Thoracic aorta (tissue), 2 donors: ENCODE measurements at places on chromosomes 12 and 14.

DNA sequence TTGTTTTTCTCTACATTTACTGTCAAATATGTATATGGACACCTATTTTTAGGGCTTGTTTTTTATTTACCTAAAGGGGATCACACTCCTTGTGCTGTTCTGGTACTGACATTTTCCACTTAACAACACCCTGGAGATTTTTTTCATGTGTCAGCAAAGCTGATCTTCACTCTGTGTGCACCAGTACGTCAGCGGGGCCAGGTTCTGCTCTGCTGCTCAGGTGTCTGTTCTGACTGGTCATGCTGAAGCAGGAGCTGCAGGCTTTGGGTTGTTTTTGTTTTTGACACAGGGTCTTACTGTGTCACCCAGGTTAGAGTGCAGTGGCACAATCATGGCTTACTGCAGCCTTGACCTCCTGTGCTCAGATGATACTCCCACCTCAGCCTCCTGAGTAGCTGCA lies 81.9 kb upstream of the CCND2 start:
- DNase-seq = no peak

- no peak for DNase-seq
These were observed 39.3 kb downstream of the DLK1 start for GRCh38 chr14:100765991-100766390.

DNA sequence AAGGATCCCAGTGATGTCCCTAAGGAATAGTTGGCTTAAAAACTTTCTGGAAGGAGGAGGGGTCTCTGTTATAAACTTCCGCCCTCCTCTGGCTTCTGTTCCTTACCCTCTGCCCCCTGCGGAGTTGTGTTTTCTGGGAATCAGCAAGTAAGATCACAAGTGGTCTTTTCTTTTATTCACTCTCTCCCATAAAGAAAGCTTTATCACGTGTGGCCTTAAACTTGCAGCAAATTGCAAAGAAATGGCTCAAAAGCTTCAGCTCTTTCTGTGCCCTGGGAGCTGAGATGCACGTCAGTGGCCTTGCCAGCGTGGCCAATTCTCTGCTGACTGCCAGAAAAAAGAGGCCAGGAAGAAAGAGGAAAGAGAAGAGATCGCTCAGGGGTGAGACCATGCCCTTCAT lies at the start of gene SLCO1C1:
Gene SLCO1C1 (plus strand): TSS at position 101 of the 400 bp plus-strand sequence. CDS start 4,245 bp downstream, outside the sequence.
- DNase-seq = no peak

DNA sequence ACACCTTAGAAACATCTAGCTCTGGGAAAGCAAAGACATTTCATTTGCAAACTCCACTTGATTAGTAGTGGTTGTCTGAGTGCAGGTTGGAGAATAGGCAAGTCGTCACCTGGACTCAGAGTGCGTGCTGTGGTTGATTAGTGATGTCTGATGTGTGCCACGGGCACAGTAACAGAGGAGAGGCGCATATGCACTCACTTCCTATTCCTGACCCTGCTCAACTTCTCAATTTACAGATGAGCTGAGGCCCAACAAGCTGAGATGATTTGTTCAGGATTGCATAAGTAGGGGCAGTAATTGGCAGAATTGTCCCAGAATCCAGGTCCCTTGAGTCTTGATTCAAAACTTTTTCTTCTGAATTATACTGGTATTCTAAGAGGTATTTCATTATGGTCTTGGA lies 44.9 kb downstream of the ADCK1 start:
- no peak for DNase-seq

DNA sequence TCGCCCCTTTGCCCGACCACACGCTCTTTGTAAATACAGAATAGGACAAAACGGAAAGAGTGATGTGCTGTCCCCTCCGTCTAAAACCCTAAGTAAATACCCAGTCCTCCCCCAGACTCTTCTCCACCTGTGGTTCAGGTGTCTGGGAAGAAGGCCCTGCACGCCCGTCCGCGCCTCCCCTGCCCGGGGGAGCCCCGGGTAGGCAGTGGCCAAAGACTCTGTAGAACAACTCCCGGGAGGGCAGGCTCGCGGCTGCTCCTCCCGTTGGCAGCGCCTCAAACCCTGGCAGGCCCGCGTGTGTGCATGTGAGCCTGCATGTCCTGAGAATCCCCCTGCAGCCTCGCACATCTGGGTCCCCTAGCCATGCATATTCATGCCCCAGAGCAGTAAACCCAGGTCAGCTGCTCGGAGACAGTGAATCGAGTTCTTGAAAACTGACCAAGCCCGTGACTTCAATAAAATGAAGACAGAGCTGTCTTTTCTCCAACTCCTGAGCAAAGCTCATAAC lies 165.8 kb downstream of the MON2 start:
- DNase-seq = no peak

GRCh38 chr12:121634836-121635235 lies 8.5 kb downstream of the ORAI1 start:
- DNase-seq = no peak

DNA sequence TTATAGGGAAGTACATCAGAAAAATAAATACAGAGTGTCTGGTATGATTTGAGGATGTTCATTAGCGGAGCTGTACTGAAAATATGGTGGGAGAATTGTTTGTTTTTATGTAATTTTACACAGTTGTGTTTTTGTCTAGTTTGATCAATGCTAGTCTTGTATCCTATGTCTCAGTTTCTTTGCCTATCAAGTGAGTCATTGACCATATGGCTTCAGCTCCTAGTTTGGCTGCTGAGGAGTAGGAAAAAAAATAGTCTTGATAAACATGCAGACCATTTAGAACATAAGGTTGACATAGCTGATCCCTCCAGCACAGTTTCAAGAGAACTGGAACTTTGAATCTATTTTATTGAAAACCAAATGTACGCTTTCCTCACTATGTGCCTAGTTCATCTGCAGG lies 1292.1 kb upstream of the FLRT2 start:
- no peak for DNase-seq

DNA sequence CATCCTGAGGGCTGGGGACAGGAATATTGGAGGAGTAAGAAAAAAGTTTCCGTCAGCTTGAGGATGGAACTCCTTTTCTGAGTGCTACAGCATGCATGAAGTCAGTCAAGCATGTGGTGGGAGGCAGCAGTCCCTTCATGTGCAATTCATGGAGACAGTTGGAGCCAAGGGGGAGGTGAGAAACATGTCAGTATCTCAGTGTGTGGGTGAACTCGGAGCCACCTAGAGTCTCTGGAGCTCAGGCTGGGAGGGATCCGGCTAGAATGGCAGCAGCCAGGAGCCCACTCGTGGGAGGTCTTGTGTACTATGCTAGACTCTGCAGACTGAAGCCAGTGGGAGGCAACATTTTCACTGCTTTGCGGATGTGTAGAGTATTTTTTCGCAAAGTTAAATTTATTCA lies 60.3 kb downstream of the AVPR1A start:
- DNase-seq = no peak

DNA sequence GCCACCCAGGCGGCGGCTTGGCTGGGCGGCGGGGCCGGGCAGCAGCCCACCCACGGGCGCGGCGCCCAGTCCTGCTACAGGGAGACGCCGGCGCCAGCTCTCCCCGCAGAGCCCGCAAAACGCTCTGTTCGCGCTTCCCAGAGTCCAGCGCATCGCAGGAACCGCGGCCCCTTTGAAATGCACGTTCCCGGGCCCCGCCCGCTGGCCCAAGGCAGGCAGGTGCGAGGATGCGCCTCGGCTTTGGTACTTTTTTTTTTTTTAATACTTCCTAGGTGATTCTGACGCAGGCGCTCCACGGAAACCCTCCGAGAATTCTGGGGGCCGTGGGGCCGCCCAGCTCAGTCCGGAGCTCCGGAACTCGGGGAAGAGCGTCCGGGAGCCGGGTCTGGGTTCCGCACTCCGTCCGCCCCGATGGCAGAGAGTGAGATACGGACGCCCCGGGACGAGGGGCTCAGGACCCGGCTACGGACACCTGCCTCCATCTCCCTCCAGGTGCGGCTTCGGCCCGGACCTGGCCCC lies 483 bp downstream of the POC1B start:
- DNase-seq = no peak

DNA sequence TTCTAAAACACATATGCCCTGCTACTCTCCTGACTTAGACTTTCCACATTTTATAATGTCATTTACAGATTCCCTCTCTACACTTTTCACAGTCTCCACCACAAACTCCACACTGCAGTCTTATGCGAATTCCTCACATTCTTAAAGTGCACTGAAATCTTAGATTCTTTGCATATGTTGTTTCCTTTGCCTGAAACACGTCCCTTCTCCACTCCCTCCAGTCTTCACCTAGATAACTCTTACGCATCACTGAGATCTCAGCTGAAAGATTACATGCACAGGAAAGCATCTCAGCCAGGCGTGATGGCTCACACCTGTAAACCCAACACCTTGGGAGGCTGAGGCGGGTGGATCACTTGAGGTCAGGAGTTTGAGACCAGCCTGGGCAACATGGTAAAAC lies 3.8 kb upstream of the ARHGAP9 start:
- DNase-seq = no peak

DNA sequence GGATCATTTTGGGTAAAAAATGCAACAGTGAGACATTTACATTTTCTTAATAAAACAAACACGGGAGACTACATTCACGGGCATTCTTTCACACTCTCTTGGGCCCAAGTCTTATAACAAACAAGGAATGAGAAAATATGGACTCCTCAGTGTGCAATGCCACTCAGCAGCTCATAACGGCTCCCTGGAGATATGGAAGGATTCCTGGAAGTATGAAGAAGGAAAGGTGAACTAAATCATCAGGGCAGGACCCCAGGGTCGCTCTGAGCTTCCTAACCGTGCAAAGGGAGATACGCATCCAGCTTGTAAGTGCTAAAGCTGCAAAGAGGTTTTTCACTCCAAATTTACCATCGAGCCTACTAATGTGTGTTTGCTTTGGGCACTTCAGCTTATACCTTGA lies 33.5 kb upstream of the CCDC91 start:
- DNase-seq = no peak

- DNase-seq = no peak
These were observed 18.5 kb upstream of the GPRC5A start for GRCh38 chr12:12872934-12873275.

DNA sequence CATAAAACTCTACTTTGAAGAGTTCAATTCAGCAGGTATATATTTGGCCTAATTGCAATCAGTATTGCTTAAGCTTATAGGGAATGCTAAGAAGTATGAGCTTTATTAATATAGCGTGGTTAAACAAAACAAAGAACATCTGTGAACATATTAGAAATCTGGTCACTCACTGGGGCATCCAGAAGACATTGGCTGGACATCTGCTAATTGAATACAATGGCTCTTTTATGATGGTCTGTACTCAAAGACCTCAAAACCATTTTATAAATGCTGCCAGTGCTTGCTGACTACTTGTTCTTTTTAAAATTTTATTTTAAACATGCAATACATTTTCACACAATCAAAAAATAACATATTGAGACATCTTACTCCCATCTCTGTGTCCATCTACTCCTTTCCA lies 173.0 kb downstream of the STXBP6 start:
- no peak for DNase-seq

DNA sequence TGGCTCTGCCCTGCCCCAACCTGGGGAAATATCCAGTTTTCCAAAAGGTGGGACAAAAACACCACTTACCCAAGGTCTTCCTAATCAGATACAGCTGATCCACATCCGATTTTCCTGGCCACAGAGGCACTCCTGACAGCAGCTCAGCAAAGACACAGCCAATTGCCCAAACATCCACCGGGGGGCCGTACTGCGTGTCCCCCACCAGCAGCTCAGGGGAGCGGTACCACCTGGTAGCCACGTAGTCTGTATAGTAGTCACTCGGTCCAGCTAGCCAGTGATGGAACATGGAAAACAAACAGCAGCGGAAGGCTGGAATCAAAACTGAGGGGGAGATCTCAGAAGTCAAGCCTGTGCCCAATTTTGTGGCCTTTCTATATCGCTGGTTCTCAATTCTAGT lies 28.8 kb downstream of the DMAC2L start:
- no peak for DNase-seq

DNA sequence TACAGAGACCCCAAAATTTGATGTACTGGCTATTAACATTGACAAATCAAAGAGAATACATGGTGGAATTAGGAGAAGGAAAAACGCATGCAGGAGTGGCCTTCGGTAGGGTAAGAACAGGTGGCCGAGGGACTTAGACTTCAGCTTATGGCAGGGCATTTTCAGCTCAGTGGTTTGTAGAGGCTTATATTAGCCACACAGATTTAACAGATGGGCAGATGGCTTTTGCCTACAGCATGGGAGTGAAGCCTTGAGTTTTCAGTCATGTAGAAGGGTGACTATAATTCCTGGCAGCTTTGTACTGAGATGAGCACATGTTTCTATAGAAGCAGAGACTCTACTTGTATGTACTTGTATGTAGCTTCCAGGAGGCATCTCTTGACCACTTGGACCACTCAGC lies 40.9 kb upstream of the PLEKHA5 start:
- DNase-seq = no peak

DNA sequence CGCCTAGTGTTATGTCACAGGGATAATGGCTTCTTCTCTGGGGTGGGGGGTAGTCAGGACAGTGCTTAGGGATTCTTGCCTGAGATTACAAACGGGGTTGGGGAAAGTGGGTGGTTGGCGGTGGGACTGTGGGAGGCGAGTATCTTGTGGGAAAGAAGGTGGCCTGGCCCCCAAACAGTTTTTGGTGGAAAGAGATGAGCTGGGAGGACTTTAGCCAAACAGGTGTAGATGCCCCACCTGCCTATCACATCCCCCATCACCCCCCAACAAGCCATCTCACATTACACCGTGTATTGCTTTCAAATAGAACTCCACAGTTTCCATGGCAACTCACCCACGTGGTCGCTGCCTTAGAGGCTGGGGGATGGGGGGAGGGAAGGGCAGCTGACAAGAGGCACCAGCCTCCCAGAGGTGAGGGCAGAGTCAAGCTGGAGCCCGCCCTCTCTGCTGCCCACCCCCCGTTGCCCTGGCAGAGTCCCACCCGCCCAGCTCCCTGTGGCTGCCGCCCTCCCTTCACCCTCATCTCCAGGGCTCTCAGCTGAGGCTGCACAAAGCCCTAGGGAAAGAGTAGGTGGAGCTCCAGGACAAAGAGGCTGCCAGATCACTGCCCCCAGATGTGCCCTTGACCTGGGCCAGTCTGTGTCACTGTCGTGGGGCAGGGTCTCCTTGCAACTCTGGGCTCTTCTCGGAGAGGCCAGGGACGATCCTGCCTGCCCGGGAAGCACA lies 98.3 kb downstream of the LRRC74A start:
- no peak for DNase-seq

DNA sequence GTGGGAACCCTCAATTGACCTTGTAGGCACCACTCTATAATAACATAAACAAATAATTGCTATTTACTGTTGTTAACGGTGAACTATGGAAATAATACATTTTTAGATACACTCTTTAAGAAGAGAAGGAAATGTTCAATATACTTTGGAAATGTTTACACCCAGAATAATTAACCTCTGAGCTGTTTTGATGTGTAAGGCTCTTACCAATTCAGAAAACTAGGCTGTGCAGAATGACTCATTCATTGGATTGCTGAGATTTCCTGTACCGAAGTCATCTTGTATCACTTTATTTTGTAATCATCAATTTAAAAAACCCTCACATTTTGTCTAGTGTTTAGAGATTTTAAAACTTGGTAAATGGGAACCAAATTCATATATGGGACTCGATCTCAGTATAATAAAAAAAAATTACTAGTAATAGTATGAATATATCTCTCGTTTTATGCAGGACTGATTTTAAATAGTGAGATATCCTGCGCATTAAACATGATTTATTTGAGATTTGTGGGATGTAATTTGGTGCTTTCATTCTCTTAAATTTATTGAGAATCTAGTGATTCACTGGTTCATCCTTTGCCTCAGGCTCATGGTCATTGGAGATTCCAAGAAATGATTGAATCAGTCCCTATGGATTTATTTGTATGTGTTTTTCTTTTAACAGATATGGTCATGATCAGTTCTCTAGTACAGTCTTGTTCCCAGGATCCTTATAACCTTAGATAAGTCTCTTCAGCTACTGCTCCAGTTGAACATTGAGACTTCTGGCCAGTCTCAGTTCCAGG lies 3.9 kb downstream of the SAMD4A start:
- DNase-seq = no peak

GRCh38 chr12:54412348-54412747 lies 6.7 kb downstream of the ITGA5 start:
- no peak for DNase-seq
